T-helper 1 cell treated with Interleukin-12 subunit alpha and Interleukin-12 subunit beta and Interleukin-4 antibody, amounts not matched to agents 30 ng/mL and 1 ng/mL, for 36 hours (primary cell): ENCODE measurements at places on chromosomes 12 and 14. TPM values are rescaled to one million over a fixed set of nuclear protein-coding genes. Genes with fewer than 3 reads are reported as not detected.

The KRT2 gene
- 0.20 and 0.27 TPM in 2 replicates for total RNA-seq

The IAPP gene
- total RNA-seq: not detected in 2 replicates

The OR4E2 gene
- not detected in 2 replicates for total RNA-seq

The BATF gene
- total RNA-seq: 148 and 149 TPM in 2 replicates

The AQP2 gene
- not detected in 2 replicates for total RNA-seq

The TMEM233 gene
- not detected in 2 replicates for total RNA-seq

The WNT1 gene
- 0.22 TPM in 1 of 2 replicates, not detected in the other for total RNA-seq

The MRPL42 gene
- total RNA-seq: 66.6 and 67.3 TPM in 2 replicates

The ARG2 gene
- 1.8 and 2.3 TPM in 2 replicates for total RNA-seq

The KRT85 gene
- not detected in 2 replicates for total RNA-seq

The TC2N gene
- total RNA-seq: 261 and 264 TPM in 2 replicates

The RASSF9 gene
- not detected in 2 replicates for total RNA-seq

The CDK4 gene
- total RNA-seq: 113 and 114 TPM in 2 replicates

The ANO2 gene
- total RNA-seq: not detected in 2 replicates
